Activated T-cell treated with anti-CD3 and anti-CD28 coated beads, Interleukin-2, amount 50 U/mL, for 1 hour (primary cell): ENCODE measurements at places on chromosomes 2 and 18.

GRCh38 chr18:3877678-3878077, 427.7 kb downstream of the TGIF1 start:
- no peak for DNase-seq

DNA sequence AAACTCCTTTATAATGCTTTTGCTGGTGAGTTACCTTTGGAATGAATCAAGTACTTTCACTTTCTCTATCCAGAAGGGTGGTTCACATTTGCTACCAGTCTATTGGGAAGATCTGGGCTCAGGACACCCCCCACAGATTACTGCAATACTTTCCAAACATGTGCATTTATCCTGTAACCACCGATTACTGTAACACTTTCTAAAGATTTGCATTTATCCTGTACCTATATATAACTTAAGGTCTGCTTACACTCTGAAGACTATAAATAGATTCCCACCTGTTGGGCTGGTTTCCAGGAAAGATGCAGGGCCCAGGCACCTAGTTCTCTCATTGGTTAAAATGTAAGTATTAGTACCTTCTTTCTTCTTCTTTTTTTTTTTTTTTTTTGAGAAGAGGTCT, 113.0 kb upstream of the NEDD4L start:
- DNase-seq = no peak

DNA sequence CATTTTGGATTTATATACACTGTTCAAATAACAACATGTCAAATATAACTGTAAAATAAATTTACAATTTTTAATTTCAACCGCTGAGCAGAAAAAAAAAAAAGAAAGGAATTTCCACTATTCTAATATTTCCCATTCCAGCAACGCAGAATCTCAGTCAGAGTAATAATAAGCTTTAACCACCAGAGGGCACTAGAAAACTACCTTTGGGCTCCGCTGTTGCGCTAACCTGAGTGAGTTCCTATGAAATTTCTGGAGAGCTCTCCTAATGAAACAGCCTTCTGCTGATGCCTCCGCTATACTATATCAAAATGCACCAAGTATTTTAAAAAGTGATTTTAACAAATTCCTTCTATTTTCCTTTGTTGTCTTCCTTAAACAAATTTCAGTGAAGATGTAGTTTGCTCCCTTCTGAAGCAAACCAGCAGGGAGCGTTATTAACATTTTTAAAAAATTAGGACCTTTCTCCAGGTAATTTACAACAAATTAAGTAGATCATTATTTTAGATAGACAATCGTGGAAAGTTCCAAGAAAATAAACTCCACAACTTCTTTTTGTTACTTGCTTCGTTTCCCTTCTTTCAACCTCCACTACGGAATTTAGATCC, 23.0 kb downstream of the ERMN start:
- peak; percentile 20 for DNase-seq

GRCh38 chr18:47333926-47334635, 82.6 kb upstream of the SKOR2 start:
- DNase-seq = no peak

- DNase-seq = no peak
These were observed 22.2 kb upstream of the MLPH start for GRCh38 chr2:237464757-237465391.

DNA sequence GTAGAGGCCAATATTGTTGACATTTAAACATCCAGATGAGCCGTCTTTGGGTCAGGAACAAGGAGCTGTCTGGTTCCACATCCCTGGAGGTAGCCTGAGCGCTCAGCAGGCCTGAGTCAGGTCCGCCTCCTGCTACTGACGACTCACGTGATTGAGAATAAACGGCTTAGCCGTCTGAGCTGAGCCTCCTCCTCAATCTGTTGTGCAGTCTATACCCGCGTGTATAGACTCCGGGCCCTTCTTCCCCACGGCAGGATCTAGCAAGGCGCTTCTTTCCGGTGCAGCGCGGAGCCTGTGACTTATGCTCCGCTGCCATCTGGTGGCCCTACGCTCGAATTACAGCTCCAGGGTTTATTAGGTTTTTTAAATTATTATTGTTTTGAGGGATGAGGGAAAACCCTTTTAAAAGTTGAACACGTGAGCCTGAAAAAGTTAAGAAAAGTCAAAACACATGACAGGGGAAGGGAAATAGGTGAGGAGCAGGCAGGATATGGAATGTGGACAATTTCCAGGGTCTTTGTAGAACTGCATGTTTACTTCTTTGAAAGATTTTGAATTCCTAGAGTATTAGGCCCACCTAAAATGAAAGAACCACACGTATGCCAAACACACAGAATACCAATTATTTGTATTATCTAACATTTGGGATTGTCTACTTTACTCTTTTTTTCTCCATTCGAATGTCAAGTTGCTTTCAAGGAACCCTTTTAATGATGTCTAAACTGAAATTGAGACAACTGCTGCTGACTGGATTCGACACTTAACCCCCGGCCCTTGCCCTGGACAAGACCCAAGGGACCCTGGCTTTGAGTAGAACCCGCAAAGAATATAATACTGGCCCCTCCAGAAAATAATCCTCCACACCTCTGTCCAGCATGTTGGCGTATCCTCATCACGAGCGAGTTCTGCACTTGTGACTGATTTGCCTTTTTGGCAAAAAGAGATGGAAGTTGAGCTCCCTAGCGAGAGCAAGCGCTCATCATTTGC, 112.4 kb upstream of the ZNF236 start:
- peak; percentile 66 for DNase-seq

DNA sequence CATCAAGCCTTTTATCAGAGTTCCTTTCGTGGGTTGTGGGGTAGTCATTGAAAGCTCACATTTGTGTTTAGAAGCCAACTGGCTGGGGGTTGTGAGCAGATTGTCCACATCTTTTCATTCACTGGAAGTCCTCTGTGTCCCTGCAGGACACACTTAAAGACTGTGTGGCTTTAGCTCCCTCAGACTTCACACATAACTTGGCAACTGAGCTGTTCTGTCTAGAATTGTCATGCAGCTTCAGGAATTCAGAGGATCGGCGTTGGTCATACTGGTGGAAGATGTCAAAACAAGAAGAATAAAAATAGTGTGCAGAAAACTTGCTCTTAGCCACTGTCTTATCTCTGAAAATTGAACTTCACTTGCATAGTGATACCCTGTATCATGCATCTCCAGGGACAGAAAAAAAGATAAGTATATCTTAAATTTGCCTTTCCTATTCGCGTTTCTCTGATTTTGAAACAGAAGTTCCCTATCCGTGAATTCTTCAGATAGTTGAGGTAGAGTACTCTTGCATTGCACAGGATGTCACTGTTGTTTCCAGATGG, 49.6 kb downstream of the TRAPPC12 start:
- no peak for DNase-seq

GRCh38 chr2:205270689-205271088, 411.6 kb upstream of the NRP2 start:
- DNase-seq = no peak

- DNase-seq = no peak
These were observed 90.1 kb upstream of the COL3A1 start for GRCh38 chr2:188884046-188884445.

DNA sequence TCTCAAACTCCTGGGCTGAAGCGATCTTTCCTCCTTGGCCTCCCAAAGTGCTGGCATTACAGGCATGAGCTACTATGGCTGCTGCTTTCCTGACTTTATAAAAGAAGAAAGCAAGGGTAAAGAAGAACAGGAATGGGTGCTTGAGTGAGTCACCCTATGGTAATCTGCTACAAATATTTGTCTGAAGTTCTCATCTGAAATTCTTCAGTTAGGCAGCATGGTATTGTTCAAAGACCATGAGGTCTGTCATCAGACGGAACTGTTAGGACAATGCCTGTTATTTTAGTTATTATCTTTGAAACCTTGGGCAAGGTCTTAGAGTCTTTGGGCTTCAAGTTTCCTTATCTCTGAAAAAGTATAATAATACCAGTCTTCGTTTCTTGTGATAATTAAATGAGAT, 695.8 kb downstream of the RNF144A start:
- no peak for DNase-seq

DNA sequence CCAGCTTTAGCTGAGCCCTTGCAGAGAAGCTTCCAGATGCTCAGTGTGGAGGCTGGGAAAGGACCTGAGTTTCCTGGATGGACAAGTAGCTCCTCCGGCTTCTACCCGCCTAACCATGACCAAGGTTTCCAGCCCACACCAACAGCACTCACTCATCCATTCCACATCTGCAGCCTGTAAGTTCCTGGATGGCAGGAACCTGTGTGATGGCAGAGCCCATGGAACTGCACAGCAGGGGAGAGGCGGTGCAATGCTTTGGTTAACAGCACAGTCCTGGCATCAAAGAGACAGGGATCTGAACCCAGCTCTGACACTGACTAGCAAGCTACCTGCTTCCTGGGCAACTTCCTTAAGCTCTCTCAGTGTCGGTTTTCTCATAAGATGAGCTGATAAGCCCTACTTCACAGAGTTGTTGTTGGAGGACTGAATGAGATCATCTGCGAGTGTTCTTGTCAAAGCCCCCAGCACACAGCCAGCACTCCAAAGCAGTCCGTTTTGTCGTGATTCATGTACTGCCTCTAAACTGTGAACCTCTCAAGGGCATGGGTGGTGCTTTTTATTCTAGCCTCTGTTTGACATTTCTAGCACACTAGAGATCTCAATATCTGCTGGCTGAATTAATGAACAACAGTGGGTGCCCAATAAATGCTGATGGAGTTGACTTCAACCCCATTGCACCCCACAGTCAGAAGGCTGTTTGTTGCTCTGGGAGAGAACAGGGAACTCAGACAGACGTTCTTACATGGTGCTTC, 41.6 kb upstream of the OTOF start:
- no peak for DNase-seq

DNA sequence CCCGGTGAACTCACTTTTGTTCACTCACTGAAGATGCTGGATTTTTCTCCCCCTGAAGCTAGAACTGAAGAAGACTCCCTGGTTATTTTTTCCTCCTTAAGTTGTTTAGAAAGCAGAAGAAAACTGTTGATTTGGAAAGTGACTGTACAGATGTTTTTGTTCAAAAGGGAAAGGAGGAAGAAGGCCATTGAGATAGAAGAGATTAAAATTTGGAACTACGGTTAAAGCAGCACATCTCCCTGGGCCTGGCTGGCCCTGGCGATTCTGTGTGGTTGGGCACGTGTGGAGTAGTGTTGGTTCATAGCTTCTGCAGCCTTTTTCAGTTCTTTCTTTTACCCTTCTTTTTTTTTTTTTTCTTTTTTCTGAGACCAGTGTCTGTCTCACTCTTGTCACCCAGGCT, 109.2 kb downstream of the MAP4K4 start:
- DNase-seq = no peak

DNA sequence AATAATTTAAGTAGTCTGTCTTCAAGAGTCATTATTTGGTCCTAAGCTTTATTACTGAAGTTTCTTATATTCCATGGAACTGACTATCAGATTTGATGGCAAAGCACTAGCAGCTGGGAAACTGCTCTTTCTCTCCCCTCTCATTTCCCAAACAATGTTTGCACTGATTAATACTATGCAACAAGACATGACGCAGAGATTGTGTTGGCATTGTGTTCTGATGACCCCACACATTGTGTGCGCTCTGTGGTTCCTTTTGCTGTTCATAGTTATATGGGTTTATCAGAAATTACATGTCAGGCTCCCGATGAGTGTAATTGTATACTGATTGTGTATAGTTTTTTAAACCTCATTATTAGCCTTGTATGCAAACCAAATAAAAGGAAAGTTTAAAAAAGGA, 331.6 kb upstream of the FANCL start:
- DNase-seq = no peak

GRCh38 chr2:128178650-128179460, 87.9 kb downstream of the UGGT1 start:
- peak; percentile 45 for DNase-seq

- DNase-seq = no peak
These were observed 137.4 kb downstream of the IKZF2 start for GRCh38 chr2:213013979-213014378.

DNA sequence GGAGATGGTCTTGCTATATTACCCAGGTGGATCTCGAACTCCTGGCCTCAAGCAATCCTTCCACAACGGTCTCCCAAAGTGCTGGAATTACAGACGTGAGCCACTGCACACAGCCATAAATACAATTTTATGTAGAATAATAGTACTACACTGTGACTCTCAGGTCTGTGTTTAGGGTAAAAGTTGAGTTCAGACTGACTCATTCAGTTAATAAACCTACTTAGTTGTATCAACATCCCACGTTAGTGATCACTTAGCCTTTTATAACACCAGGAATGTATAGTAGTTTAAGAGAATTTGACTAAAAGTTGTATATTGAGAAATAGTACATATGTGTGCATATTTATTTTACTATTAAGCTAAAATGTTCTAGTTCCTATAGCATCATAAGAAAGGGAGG, 237.5 kb downstream of the PHLPP1 start:
- no peak for DNase-seq

DNA sequence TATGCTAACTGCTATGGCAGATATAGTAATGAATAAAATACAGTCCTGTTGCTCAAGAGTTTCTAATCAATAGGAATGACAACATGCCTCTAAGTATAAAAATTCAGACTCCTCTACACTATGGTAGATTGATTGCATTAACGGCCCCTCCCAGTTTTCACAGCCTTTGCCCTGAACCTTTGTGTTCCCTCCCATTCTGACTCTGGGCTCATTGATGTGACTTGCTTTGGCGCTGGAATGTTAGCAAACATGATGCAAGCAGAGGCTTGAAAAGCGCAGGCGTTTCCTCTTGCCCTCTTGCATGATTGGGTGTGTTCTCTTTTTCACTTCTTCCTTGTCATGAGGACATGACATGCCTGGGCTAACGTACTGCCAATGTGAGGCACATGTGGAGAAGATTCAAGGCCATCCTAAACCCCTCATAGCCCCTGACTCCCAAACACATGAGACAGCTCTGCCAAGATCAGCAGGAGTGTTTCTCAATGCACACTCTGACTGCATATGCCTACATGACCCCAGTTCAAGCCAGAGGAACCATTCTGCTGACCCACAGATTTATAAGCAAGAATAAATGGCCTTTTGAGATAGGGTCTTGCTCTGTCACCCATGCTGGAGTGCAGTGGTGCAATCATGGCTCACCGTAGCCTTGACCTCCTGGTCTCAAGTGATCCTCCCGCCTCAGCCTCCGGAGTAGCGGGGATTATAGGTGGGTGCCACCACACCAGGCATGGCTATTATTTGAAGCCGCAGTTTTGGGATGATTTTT, 49.7 kb upstream of the CD28 start:
- DNase-seq = no peak

GRCh38 chr18:11689669-11690565, 853 bp downstream of the GNAL start:
- peak; percentile 21 for DNase-seq

DNA sequence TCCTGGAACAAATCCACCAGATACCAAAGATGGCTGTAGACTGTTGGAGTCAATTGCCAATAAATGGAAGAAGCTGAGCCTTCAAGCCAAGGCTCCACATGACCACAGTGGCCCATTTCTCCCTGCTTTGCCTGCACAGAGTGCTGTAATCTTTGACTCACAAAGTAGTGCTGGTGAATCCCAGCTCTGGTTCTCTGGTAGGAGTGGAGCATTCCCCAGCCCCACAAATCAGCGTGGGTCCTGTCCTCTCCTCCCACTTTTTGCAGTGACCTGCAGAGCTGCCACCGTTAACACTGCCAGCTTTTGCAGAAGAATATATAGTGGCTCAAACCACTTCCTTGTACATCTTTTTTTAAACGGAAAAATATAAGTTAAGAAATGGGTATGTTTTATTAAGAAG, 93.9 kb downstream of the MGAT5 start:
- DNase-seq = no peak

GRCh38 chr2:14678761-14679160, 46.2 kb downstream of the LRATD1 start:
- DNase-seq = no peak

GRCh38 chr2:75641587-75641986, 5.0 kb upstream of the MRPL19 start:
- DNase-seq = no peak

GRCh38 chr2:100397976-100398375, 19.5 kb downstream of the CHST10 start:
- no peak for DNase-seq
